Chondrocyte (in vitro differentiated cells): ENCODE measurements at places on chromosomes 1 and 21. TPM values are rescaled to one million over a fixed set of nuclear protein-coding genes. Genes with fewer than 3 reads are reported as not detected.
A peak's percentile ranks its signal among the peaks of the same experiment; 100 is the strongest.

DNA sequence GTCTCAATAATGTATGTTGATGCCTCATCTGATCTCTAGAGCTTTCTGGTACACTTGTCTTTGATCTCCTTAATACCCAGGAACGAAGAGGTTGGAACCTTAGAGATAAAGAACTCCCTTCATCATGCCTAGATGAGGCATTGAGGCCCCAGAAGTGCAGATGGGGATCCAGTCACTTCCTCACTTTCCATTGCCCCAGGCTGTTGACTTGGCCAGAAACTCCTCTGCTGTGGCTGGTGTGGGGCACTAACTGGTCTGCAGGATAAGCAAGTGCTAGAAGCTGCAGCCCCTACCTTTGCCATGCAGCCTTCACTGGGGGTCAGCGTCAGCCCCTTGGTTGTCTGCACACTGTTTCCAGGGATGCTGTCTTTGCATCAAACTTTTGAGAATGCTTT, 49.9 kb downstream of the STUM start:
- peak; percentile 37 for DNase-seq
- H3K4me3 ChIP-seq: no peak overlapping the region
- peaks cover 12% of the 10 kb centered on the region for H3K4me1 ChIP-seq

- no peaks in the 10 kb centered on the region for H3K27me3 ChIP-seq
- DNase-seq: no peak
- H3K4me1 ChIP-seq: peaks cover 4% of the 10 kb centered on the region
- no peak overlapping the region for H3K4me3 ChIP-seq
- H3K27ac ChIP-seq: no peak overlapping the region
These were observed 6.6 kb upstream of the NSUN4 start for GRCh38 chr1:46334030-46334384.

GRCh38 chr1:183824291-183824690, 19.4 kb downstream of the RGL1 start:
- peaks cover 64% of the 10 kb centered on the region for H3K4me1 ChIP-seq
- H3K27ac ChIP-seq: no peak overlapping the region
- no peak overlapping the region for H3K4me3 ChIP-seq
- H3K27me3 ChIP-seq: no peaks in the 10 kb centered on the region

DNA sequence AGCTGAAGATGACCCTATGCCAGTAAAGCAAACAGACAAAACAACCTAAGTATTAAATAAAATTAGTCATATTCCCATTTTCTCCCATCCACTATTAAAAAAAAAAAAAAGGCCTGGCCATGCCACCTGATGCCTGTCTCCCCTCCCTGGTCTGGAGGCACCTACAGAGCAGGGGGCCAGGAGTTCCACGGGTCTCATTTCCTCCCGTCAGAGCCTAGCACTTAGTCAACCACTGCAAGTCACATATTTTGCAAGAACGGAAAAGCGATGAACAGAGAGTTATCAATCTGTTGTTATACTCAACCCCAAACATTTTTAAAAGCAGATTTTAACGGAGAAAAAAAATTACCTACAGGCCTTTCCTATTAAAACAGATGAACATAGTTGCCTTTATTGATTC, 59.3 kb downstream of the TGFBR3 start:
- H3K27me3 ChIP-seq: no peaks in the 10 kb centered on the region
- no peak overlapping the region for H3K4me3 ChIP-seq
- no peak for DNase-seq
- peaks cover 1% of the 10 kb centered on the region for H3K36me3 ChIP-seq
- H3K27ac ChIP-seq: no peak overlapping the region
- H3K4me1 ChIP-seq: peaks cover 9% of the 10 kb centered on the region

DNA sequence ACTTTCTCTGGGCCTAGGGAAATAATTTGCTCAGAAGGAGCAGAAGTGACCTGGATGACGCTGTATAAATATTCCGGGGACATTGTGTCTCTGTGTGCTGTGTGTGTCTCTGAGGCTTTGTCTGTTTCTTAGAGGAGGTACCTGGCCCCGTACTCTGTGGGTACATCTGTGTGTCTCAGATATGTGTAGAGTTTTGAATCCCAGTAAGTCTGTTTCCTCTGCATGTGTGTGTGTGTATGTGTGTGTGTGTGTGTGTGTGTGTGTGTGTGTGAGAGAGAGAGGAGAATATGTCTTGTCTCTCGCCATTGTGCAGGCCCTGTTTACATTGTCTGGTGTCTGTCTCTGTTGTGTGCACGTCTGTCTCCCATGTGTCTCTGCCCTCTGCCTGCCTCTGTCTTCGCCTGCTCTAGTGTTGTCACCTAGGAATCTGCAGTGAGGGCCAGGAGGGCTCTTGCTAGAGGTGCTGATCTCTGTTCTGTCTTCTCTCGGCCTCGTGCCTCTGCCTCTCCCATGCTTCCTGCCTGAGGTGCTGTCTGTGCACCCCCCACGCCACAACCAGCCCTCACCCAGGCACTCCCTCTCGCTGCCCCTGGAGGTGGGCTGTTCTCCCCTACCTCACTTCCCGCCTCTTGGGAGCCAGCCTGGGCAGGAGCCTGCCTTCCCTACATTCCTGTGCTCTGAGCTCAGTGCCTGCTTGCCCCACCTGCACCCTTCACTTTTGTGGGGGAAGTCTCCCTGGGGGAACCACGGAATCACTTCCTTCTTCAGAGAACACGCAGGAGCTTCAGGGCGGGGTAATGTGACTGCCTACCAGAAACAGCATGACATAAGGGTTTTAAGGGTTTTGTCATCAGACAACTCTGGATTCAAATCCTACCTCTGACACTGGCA, 5.9 kb downstream of the MAP7D1 start:
- peak overlapping the region; percentile 70 for H3K4me3 ChIP-seq
- no peaks in the 10 kb centered on the region for H3K27me3 ChIP-seq
- H3K27ac ChIP-seq: peak overlapping the region; percentile 89
- no peak for DNase-seq
- peaks cover 7% of the 10 kb centered on the region for H3K36me3 ChIP-seq

The TNFSF4 gene
- total RNA-seq: 0.54 to 1.1 TPM (median 0.77 TPM) in 3 replicates

The OR2L3 gene
- total RNA-seq: not detected in 3 replicates

The C1orf94 gene
- not detected in 3 replicates for total RNA-seq
